NCI-H2029 treated with DMSO at 0.1 percent for 48 hours (cell line): ENCODE measurements at places on chromosomes 1 and 21.

DNA sequence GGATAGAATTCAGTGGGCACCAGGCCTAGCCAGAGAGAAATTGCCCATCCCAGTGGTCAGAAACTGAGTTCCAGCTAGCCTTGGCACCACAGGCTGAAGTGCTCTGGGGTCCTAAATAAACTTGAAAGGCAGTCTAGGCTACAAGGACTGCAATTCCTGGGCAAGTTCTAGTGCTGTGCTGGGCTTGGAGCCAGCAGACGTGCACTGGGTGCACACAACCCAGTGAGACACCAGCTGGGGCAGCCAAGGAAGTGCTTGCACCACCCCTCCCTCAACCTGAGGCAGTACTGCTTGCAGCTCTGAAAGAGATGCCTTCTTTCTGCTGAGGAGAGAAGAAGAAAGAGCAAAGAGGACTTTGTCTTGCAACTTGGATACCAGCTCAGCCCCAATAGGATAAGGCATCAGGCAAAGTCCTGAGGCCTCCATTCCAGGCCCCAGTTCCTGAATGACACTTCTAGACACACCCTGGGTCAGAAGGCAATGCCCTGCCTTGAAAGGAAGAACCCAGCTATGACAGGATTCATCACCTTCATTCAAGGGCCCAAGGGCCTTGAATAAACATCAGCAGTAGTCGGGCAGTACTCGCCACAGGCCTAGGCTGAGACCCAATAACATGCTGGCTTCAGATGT, 55.1 kb downstream of the OVGP1 start:
- DNase-seq, result no peak

GRCh38 chr1:154320882-154321608, at the start of gene AQP10:
AQP10 (plus strand) TSS chr1:154321093; CDS start chr1:154321156, 63 bp downstream.
- no peak for DNase-seq

DNA sequence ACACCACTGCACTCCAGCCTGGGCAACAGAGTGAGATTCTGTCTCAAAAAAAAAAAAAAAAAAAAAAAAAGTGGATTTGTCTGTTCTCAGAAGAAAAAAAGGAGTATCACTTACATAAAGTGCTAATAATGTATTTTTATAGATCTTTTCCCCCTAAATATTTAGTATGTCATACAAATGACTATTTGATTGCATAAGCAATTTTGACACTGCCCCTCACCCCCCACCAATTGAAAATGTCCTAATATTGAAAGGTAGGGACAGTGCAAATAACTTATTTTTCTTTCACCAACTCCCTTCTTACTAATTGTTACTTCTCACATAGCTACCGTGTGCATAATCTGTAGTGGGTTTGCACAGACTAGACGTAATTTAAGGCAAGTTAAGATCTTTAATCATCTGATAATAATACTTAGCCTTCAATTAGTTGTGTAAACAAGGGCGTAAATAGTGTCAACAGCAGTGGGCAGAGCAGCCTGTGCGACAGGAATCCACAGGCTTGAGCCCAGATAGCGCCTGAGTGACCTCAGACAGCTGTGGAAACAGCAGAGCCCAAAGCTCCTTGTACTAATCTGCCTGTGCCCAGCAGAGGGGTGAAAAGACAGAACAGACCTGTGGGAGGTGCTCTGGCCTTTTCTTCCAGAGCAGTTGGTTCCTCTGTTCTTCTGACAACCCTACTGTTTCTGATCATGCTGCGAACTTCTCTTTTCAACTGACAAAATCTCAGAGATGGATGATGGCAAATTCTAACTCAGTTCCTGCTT, 4.5 kb upstream of the IER5 start:
- DNase-seq, result no peak

GRCh38 chr21:31326522-31327242, 17.4 kb downstream of the TIAM1 start:
- no peak for DNase-seq

DNA sequence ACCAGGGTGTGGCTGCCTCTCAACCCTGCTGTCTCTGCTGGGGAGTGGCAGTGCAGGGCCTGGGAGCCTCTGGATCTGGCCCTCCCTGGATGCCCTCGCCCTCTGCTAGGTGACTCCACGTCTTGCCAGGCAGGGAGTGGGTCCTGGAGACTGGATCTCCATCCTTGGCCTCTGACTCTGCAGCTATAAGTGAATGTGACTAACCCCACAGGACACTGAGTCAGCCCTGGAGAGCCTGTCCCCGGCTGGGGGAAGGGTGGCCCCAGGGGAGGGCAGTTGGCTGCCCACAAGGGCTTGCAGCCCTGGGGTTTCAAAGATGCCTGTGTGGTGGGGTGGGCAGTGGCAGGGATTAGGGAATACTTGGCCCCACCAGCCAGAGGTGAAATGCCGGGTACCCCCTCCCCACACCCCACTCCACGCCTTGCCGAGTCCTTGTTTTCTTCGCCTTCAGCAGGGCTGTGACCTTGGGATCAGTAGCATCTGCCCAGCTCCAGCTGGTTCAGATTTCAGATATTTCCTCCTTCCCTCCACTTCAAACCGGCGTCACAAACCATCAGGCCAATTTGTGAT, 1.9 kb upstream of the MYBPH start:
- no peak for DNase-seq

GRCh38 chr1:44019466-44019948, 11.8 kb downstream of the SLC6A9 start:
- no peak for DNase-seq

GRCh38 chr1:163983097-163983496, 575.9 kb upstream of the PBX1 start:
- DNase-seq, result no peak

DNA sequence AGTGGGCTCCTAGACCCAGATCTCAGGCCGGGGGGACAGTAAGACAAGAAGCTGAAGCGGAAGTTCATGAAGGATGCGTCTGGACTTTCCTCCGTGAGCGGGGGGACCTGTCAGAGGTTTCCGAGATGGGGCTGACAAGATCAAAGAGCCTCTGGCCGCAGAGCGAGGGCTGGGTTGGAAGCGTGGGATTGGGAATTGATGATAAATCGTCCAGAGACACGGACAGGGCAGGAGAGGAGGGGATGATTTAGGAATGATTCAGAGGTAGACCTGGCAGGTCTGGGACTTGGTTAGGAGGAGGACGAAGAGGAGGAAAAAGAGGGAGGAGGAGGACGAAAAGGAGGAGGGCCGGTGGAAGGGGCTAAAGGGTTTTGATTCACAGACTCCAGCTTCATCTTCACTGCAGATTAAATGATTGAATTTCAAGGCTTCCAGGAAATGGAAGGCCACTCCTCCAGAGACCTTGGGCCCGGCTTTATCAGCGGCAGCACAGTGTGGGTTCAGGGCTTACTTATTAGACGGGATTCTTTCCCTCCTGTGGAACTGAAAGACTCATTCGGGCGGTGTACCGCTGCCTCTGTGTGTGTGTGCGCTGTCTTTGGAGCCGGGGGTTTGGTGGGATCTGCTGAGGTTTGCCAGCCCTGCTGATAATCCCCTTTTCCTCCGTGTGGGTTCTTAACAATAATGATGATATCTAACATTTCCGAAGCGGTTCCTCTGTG, 85.7 kb upstream of the SLC45A1 start:
- DNase-seq, result no peak

DNA sequence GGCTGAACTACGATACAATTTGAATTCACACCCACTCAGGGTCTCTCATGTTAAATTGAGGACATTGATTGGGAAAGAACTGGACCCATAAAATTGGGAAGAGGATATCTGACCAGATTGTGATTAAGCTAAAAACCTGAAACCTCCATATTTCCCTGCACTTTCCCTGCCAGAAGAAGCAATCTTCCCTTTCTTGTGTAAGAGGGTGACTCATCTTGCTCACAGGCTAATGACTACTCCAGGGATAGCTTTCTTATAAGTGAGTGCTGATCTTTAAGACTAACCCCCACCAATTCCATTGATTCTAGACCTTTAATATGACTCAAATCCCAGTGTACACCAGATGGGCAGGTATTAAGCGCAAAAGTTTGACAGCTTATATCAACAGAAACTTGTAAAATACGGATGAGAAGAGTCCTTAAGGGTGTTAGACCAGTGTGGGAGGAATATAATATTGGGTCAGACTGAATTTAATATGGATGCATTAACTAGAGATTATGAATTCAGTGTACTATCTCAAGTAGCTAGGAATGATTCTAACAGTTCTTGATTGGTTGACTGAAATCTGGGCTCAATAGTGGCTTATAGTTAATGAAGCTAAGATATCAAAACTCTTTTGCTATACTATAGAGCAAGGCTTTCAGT, 12.1 kb upstream of the SGIP1 start:
- no peak for DNase-seq

GRCh38 chr1:40822890-40823289, 39.3 kb downstream of the CITED4 start:
- DNase-seq, result no peak

- no peak for DNase-seq
These were observed 92.5 kb upstream of the FMN2 start for GRCh38 chr1:239999170-239999569.

- DNase-seq, result no peak
These were observed 59.4 kb upstream of the MPC2 start for GRCh38 chr1:167996266-167996665.

- DNase-seq, result no peak
These were observed 14.5 kb downstream of the CNST start for GRCh38 chr1:246580497-246581370.

GRCh38 chr1:25257196-25257595, 9.9 kb upstream of the RSRP1 start:
- no peak for DNase-seq

- DNase-seq, result no peak
These were observed 1.1 kb upstream of the SYNC start for GRCh38 chr1:32703479-32704291.

DNA sequence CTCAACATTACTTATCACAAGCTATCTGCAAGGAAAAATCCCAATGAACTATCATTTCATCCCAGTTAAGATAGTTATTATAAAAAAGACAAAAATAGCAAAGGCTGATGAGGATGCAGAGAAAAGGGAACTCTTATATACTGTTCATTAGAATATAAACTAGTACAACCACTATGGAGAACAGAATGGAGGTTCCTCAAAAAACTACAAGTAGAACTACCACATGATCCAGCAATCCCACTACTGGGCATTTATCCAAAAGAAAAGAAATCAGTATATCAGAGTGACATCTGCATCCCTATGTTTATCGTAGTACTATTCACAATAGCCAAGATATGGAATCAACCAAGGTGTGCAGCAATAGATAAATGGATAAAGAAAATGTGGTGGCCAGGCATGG, 4.9 kb upstream of the C1orf185 start:
- DNase-seq, result no peak

GRCh38 chr21:43994646-43995045, 17.5 kb upstream of the TRAPPC10 start:
- DNase-seq, result no peak

- no peak for DNase-seq
These were observed 64.9 kb downstream of the MACF1 start for GRCh38 chr1:39269349-39269748.

DNA sequence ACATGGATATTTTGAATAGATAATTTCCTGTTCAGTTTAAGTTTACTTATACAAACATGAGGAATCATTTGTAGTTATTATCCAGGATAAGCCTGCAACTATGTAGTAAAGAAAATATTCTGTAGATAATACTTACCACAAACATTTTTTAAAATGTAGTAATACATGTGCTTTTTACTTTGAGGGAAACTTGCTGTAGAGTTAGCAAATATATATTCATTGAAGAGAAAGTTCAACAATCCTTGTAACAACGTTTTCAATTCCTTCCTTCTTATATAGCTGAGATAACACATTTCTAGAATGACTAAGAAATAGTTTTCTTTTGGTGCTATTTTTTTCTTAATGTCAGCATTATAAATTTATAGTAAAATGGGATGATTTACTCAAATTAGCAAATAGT, 664.6 kb upstream of the ADAMTS5 start:
- DNase-seq, result no peak

DNA sequence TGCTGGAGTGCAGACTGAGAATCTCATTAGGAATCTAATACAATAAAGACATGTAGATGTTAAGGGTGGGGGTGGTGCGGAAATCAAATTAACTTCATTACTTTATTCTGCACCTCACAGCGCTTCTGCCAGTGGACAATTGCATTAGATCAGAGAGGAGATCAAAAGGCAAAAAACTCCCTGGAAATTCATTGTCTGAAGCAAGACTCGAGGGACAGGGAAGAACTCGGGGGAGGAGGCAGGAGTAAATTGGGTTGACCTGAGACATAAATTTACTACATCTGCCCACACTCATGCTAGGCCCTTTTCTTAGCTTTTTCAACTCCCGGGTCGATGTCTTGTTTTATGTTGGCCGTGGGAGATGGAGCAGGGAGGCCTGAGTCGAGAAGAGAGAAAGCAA, 315.4 kb downstream of the SPATA17 start:
- no peak for DNase-seq

- DNase-seq, result no peak
These were observed 39.7 kb downstream of the CHML start for GRCh38 chr1:241600496-241600901.

- DNase-seq, result no peak
These were observed 3.9 kb upstream of the POU3F1 start for GRCh38 chr1:38050397-38051078.

GRCh38 chr1:244915736-244916135, 51.4 kb upstream of the HNRNPU start:
- DNase-seq, result no peak

- DNase-seq, result no peak
These were observed 185.1 kb downstream of the FGGY start for GRCh38 chr1:59481881-59482505.

DNA sequence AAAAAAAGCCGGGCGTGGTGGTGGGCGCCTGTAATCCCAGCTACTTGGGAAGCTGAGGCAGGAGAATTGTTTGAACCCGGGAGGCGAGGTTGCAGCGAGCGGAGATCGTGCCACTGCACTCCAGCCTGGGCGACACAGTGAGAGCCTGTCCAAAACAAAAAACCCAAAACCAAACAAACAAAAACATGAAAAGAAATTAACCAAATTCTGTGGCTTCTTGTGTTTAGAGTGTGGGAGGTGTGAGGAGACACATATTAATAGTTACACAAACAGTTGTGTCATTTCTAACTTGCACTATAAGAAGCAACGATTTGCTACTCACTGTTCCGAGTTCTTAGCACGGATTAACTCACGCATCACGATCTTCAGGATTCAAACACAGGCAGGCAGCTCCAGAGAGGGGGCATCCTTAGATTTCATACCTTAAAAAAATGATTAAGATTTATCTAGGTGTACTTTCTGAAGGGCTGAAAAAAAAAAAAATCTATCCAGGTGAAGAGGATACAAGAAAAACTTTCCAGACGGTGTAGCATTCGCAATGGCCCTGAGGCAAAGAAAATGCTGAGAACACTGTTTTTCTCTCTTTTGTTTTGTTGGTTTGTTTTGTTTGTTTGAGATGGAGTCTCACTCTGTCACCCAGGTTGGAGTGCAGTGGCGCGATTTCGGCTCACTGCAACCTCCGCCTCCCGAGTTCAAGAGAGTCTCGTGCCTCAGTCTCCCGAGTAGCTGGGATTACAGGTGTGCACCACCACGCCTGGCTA, 713 bp upstream of the HMGCL start:
- no peak for DNase-seq

DNA sequence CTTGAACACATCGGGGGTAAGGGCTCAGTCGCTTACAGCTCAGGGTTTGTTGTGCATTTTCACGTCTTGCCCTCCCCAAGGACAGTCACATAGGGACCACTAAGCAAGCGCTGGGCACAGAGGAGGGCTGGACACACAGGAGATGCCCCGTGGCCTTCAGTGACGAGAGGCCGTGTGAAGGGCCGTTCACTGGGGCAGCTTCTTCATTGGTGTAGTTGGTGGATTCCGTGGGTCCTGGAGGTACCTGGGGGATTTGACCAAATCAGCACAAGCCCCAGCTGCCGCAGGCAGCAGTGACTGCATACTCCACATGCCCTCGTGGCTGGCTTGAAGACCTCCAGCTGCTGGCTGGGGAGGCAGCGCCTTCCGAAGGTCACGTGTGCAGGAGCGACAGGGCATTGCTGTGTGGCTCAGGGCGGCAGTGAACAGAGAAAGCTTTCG, 100.8 kb upstream of the C1orf174 start:
- DNase-seq, result no peak
